Cardiac muscle cell (in vitro differentiated cells and primary cell): ENCODE measurements at places on chromosomes 4 and X. TPM values are rescaled to one million over a fixed set of nuclear protein-coding genes. Genes with fewer than 3 reads are reported as not detected.

- peak; percentile 0 for DNase-seq
These were observed 154.5 kb downstream of the MSN start for GRCh38 chrX:65821721-65822496.

DNA sequence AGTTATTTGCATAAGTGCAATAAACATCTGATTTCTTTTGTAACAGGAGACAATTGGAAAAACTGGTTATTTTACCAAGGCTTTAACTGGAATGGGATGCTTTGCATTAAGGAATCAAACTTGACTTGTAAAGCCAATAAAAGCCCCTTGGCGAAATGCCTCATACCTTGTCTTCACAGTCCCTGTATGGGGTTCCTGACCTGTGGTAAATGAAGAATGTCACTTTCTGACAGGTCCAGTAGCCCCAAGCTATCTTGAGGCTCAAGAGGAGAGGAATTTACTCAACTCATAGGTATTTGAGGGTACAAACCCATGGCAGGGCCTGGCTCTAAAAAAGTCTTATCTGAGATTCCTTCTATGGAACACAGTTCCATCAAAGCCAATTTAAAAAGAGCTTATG, 78.0 kb downstream of the ACOX3 start:
- DNase-seq = no peak

- no peak for DNase-seq
These were observed 6.5 kb downstream of the SPRY1 start for GRCh38 chr4:123403080-123403604.

RPL34 gene
- 803 and 848 TPM in 2 replicates for total RNA-seq

- DNase-seq = peak; percentile 82
These were observed 25.7 kb upstream of the SHISA3 start for GRCh38 chr4:42371305-42372252.

DNA sequence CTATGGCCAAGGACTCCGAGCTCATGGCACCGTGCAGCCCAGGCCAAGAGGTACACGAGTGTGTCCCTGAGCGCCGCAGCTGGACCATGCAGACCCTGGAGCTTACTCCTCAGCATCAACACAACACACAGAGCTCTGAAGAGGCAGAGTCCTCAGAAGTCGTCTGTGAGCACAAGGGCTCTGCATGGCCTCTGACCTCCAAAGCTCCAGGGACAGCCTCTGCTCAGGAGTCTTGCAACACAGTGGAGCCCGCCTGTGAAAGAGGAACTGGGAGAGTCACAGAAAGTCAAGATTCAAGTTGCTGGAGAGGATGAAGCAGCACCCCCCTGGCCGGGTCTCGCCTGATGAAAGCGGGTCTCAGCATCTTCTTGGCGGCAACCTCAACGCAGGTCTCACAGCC, 2.9 kb downstream of the LRPAP1 start:
- DNase-seq = peak; percentile 29

- DNase-seq = no peak
These were observed 168.5 kb upstream of the MAP3K15 start for GRCh38 chrX:19683817-19684216.

DNA sequence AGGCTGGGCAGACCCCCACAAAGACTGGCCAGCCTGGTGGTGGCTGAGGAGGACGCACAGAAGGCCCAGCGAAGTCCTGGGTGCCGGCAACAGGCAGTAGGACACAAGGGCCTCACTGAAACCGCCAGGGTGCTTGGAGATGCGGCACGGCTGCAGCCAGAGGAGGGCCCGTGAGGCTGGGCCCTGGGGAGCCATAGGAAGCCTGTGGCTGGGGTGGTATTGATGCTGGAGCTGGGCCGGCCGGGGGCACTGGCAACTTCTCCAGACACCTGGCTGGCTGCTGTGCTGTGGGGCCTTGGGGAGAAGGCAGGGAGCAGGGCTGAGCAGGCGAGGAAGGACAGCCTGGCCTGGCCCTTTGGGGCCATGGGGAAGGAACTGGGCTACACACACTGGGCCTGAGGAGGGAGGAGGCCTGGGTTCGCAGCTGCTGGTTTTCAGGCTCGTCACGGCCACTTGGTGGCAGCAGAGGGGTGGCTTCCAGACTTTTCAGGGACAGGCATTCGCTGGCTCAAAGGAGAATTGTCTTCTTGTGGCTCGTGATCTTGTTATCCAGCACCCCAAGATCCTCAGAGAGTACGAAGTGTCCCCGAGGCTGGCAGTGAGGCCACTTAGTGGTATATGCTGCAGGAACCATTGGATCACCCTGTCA, 37.2 kb downstream of the ATP2B3 start:
- peak; percentile 53 for DNase-seq

CXCR3 gene
- total RNA-seq = not detected in 2 replicates

SLITRK2 gene
- under 0.01 and 0.09 TPM in 2 replicates for total RNA-seq

DNA sequence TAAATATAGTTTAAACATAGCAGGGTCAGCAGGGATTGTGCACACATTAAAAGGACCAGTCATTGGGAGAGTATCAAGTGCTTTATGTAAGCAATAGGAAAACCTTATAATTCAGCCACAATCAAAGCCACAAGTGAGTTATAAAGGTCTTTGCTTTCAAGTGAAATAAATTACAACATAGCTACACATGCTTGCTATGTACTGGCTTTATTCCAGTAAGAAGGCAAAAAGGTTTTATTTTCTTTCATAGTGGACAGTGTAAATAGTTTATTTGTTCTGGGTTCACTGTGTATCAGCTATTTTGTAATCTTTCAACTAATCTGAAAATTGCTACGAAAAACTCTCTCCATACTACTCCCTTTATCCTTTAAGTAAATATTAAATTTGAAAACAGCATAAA, 691.4 kb downstream of the PCDH7 start:
- no peak for DNase-seq

GRCh38 chr4:157751631-157752030, 421.2 kb downstream of the GASK1B start:
- no peak for DNase-seq

- DNase-seq = peak; percentile 35
These were observed 22.2 kb downstream of the JADE1 start for GRCh38 chr4:128831531-128832242.

SORCS2 gene
- 1.4 and 6.9 TPM in 2 replicates for total RNA-seq

PPP2R2C gene
- total RNA-seq = 0.14 TPM in 1 of 2 replicates, not detected in the other

DNA sequence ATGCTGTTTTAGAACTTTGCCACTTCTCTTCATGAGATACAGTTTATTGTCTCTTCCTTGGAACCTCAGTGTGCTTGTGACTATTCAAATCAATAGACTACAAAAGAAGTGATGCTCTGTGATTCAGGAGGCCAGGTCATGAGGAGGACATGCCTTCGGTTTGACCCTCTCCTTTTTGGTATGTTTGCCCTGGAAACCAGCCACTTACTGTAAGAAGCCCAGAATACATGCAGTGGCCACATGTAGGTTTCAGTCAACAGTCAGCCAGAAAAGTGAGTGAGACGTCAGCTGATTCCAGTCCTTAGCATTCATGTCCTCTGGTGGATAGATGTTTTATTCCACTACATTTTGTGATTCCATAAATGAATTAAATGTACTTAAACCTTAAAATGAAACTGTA, 328.7 kb downstream of the PCDH18 start:
- DNase-seq = peak; percentile 28

NUDT9 gene
- 17.4 and 21.8 TPM in 2 replicates for total RNA-seq

ABCE1 gene
- 45.5 and 51.0 TPM in 2 replicates for total RNA-seq

DNA sequence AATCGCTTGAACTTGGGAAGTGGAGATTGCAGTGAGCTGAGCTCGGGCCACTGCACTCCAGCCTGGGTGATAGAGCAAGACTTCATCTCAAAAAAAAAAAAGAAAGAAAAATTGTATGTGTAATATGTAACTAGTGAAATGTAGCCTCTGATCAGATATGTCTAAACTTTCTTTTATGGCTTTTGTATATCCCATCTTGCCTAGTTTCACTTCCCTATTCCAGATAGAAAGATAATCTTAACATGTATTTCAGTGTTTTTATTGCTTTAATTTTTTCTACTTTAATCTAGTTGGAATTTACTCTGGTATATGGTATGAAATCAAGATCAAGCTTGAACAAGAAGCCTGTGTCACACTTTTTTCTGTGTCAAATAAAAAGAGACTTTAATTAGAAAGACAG, 1.9 kb upstream of the ZNF41 start:
- no peak for DNase-seq

ARX gene
- total RNA-seq = not detected in 2 replicates
